OCI-LY7 (cell line): ENCODE measurements at places on chromosomes 6 and 20. TPM values are rescaled to one million over a fixed set of nuclear protein-coding genes. Genes with fewer than 3 reads are reported as not detected.

ASIP gene
- 0.70 and 0.82 TPM in 2 replicates for total RNA-seq

CGA gene
- not detected in 2 replicates for total RNA-seq

CCHCR1 gene
- total RNA-seq = 31.5 and 33.0 TPM in 2 replicates

ADTRP gene
- total RNA-seq = not detected in 2 replicates

NNAT gene
- not detected in 2 replicates for total RNA-seq

ZBP1 gene
- total RNA-seq = 1.5 and 2.0 TPM in 2 replicates

DEFB115 gene
- not detected in 2 replicates for total RNA-seq

RCAN2 gene
- 0.11 TPM in 1 of 2 replicates, not detected in the other for total RNA-seq

WFDC5 gene
- not detected in 2 replicates for total RNA-seq

ADGB gene
- total RNA-seq = not detected in 2 replicates

FAM217A gene
- total RNA-seq = not detected in 2 replicates

ASCC3 gene
- total RNA-seq = 45.0 and 47.5 TPM in 2 replicates

BYSL gene
- total RNA-seq = 43.7 and 54.5 TPM in 2 replicates

SPATA25 gene
- total RNA-seq = 5.8 and 5.9 TPM in 2 replicates

ESR1 gene
- not detected in 2 replicates for total RNA-seq

TUBB gene
- total RNA-seq = 1,244 and 1,350 TPM in 2 replicates

VWA7 gene
- 3.7 and 6.5 TPM in 2 replicates for total RNA-seq

PGM3 gene
- total RNA-seq = 36.5 and 37.4 TPM in 2 replicates

PNLDC1 gene
- total RNA-seq = not detected in 2 replicates

LCA5 gene
- total RNA-seq = 2.0 and 2.4 TPM in 2 replicates

EFCAB8 gene
- not detected in 2 replicates for total RNA-seq

BCAS1 gene
- total RNA-seq = 0.19 and 0.26 TPM in 2 replicates

VGLL2 gene
- not detected in 2 replicates for total RNA-seq

PI16 gene
- 0.30 TPM in 1 of 2 replicates, not detected in the other for total RNA-seq

TREML2 gene
- 15.1 and 17.4 TPM in 2 replicates for total RNA-seq

PRKN gene
- total RNA-seq = 0.85 and 1.3 TPM in 2 replicates

SAMD5 gene
- total RNA-seq = not detected in 2 replicates

HLA-DQA2 gene
- 3.3 and 3.6 TPM in 2 replicates for total RNA-seq

ME1 gene
- not detected in 2 replicates for total RNA-seq

MEA1 gene
- 59.1 and 67.9 TPM in 2 replicates for total RNA-seq

AFDN gene
- total RNA-seq = 68.8 and 71.6 TPM in 2 replicates

PIGU gene
- total RNA-seq = 27.7 and 27.9 TPM in 2 replicates

DCDC2 gene
- not detected in 2 replicates for total RNA-seq

SLC32A1 gene
- total RNA-seq = not detected in 2 replicates

SYNGAP1 gene
- total RNA-seq = 30.7 and 32.3 TPM in 2 replicates

ATP6V1G2 gene
- total RNA-seq = 14.1 and 15.9 TPM in 2 replicates

GID8 gene
- total RNA-seq = 46.1 and 47.7 TPM in 2 replicates

FRS3 gene
- total RNA-seq = 7.9 and 8.7 TPM in 2 replicates

MCCD1 gene
- total RNA-seq = not detected in 2 replicates

TUBB1 gene
- total RNA-seq = 0.11 and 0.13 TPM in 2 replicates

HSPA12B gene
- total RNA-seq = not detected in 2 replicates

OPRL1 gene
- 6.1 and 7.6 TPM in 2 replicates for total RNA-seq

AGER gene
- 26.9 and 29.9 TPM in 2 replicates for total RNA-seq

NFATC2 gene
- 43.7 and 43.8 TPM in 2 replicates for total RNA-seq

OPN5 gene
- not detected in 2 replicates for total RNA-seq

SPEF1 gene
- 0.27 TPM in 1 of 2 replicates, not detected in the other for total RNA-seq

KIAA1755 gene
- total RNA-seq = not detected in 2 replicates

VSTM2L gene
- total RNA-seq = 0.17 TPM in 1 of 2 replicates, not detected in the other

OR2H1 gene
- not detected in 2 replicates for total RNA-seq

RAB32 gene
- not detected in 2 replicates for total RNA-seq

CLDN20 gene
- total RNA-seq = not detected in 2 replicates
